Putamen (tissue), 1 donor: ENCODE measurements at places on chromosomes 3 and 15.

DNA sequence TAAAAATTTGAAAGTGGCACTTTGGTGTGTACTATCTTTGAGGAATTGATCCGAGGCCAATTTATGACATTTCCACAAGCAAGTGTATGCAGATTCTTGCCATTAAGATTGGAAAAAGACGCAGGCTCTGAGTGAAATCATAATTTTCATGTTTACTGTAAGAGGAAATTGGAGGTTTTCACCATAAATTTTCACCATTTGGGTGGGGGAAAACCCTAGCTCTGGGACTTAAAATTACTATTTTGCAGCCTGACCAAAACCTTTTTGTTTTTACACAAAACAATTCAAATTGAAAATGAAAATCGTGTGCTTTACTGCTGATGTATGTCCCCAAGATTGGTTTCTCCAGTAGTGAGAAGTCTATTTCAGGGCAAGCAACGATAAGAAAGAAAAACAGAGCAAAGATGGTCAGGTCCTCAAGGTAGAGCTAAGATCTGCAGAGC lies 282.6 kb downstream of the FOXP1 start:
- no peak for DNase-seq

DNA sequence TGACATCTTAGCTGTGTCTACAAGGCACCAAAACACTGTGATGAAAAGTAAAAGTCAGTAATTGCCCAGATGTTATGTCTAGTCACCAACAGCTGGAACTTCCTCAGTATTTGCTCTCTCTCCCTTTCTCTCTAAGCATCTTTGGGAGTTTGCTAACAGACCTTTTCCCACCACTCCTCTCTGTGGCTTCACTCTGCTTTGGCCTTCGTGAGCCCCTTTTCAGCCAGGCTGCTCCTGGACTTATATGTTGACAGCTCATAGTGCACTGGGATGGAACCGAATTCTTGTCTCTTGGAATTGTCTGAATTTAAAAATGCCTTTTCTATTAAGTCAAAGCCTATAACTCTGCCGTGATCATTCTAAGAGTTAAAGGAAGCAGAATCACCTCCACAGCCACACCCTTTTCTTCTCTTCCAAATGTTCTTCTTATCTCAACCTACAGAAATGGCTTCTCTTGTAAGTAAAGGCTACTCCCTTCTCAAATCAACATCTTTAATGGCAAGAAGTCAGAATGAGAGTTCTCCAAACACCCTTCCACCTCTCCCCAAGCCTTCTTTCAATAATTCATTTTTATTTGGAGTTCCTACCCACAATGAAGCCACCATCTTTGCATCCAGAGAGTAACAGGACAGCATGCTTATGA lies 17.2 kb upstream of the FOXP1 start:
- DNase-seq, result no peak

GRCh38 chr15:66714543-66714981 lies 12.5 kb downstream of the SMAD6 start:
- no peak for DNase-seq

GRCh38 chr15:77654975-77655374 lies 22.3 kb upstream of the LINGO1 start:
- no peak for DNase-seq

GRCh38 chr3:128550471-128551126 lies 57.6 kb upstream of the GATA2 start:
- no peak for DNase-seq

- no peak for DNase-seq
Measured at GRCh38 chr15:67758619-67759300, 66.5 kb upstream of the SKOR1 start.

- no peak for DNase-seq
Measured at GRCh38 chr3:126487151-126487771, 11.6 kb upstream of the ZXDC start.

- no peak for DNase-seq
Measured at GRCh38 chr15:35888815-35889214, 342.9 kb upstream of the DPH6 start.

GRCh38 chr3:179196098-179196497 lies 47.9 kb downstream of the PIK3CA start:
- DNase-seq, result no peak

DNA sequence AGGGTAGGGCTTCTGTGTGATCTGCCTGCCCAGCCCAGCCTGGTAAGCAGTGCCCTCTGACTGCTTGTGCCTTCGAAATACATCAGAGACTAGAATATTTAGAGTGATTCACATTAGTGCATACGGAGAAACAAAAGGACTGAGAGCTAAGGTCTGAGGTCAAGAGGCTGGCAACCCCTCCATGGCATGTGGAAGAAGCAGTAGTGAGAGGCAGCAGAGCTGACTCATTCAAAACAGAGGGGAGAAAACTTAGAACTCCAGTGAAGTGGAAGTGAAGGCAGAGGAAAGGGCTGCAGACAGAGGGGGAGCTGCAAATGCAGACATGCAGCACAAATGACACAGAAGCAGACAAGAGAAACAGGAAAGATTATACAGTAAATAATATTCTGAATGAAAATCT lies 61.6 kb downstream of the ULK4 start:
- no peak for DNase-seq

- DNase-seq, result no peak
Measured at GRCh38 chr15:99014803-99015697, 7.5 kb upstream of the PGPEP1L start.

GRCh38 chr3:25171118-25171807 lies 256.8 kb upstream of the RARB start:
- no peak for DNase-seq
